ENCODE measurements at places on chromosomes 5 and 9. TPM values are rescaled to one million over a fixed set of nuclear protein-coding genes. Genes with fewer than 3 reads are reported as not detected.

Gene NCBP1
- total RNA-seq = 29.5 TPM

Gene ACTBL2
- 0.23 TPM for total RNA-seq

Gene EGFLAM
- 2.1 TPM for total RNA-seq

Gene OTULINL
- 0.08 TPM for total RNA-seq

Gene GTF2H2C
- 26.2 TPM for total RNA-seq

Gene PPIC
- 131 TPM for total RNA-seq

Gene CBY3
- not detected for total RNA-seq

Gene SPATA6L
- 0.23 TPM for total RNA-seq

Gene CCDC183
- total RNA-seq = 2.2 TPM

Gene LCN1
- total RNA-seq = not detected

Gene CYSRT1
- 0.12 TPM for total RNA-seq

Gene RASGRF2
- 0.59 TPM for total RNA-seq

Gene JAKMIP2
- total RNA-seq = not detected

Gene CATSPER3
- not detected for total RNA-seq

Gene LECT2
- not detected for total RNA-seq

Gene TPPP
- total RNA-seq = 0.38 TPM

Gene CD180
- total RNA-seq = not detected

Gene PCDHB16
- 0.70 TPM for total RNA-seq

Gene HTR4
- total RNA-seq = 0.08 TPM
